ENCODE measurements at places on chromosomes 2 and 18.

DNA sequence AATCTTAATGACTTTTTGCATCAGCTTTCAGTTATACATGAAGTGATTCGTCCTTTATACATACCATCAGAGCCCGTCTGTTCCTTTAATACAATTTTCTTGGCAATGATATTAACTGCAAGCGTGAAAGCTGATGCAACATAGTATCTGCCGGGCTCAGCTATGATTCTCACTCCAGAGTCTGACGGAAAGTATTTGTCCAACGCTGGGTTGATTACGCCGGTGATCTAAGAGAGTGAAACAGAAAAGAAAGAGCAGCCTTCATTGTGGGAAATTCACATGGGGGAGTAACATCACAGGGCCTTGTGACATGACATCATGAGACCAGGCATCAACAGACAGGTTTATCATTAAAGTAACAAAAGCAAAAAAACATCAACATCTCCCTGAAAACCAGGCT lies 6.2 kb downstream of the ODC1 start:
- no peak for DNase-seq

DNA sequence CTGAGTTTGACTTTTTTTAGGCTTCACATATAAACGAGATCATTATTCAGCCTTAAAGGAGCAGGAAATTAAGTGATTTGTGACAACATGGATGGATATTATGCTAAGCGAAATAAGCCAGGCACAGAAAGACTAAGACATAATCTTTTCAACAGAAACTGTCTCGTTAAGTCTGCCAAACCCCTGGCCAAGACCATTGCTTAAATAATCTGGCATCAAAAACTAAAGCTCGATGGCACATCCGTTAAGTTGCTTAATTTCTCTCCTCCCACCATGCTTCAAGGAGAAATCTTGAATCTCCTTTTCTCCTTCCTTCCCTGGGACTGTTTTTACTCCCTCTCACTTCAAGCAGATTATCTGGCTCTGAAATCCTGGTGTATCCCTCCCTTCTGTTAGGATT lies 140.3 kb downstream of the GALNT14 start:
- no peak for DNase-seq

DNA sequence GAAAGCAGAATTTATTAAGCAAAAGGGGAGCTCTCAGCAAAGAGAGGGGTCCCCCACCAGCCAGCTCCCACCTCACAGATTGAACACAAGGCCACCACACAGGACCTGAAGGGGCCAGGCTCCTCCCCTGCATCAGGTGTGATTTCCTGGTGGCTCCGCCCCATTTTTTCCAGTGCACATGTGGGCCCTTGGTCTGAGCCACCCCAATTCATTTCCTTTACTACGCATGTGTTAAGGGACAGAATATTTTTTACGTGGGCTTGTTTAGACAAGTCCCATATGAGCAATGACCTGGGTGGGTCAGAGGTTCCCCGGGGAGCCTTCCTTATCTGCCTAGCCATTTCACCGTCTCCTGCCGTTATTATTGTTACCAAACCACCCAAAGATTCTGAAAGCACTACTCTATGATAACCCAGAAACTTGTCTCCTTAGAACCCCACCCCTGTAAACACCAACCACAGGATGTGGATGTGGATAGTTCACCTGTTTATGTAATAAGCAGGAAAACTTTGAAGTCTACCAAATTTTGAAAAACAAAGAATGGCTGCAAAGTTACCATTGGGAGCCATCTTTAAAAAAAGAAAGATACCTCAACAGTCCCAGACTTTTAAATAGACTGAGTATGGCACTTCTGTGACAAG lies 191.7 kb downstream of the CD226 start:
- DNase-seq = no peak

DNA sequence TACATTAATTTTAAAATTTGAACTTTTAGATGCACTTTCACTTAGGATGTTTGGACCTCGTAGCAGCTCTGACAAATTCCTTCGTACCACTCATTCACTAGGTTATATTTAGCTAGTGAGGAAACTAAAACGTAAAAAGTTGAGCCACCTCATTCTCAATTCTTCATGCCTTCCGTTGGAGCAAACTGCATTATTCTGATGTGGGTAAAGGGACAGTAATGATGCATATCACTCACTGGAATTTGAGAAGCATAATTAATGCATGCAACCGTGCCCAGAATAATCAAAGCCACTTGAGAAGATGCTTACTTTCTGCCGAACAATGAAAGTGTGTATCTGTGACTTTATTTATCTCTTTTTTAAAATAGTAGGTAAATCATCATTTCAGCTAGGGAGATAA lies 2.2 kb downstream of the CNOT9 start:
- no peak for DNase-seq

DNA sequence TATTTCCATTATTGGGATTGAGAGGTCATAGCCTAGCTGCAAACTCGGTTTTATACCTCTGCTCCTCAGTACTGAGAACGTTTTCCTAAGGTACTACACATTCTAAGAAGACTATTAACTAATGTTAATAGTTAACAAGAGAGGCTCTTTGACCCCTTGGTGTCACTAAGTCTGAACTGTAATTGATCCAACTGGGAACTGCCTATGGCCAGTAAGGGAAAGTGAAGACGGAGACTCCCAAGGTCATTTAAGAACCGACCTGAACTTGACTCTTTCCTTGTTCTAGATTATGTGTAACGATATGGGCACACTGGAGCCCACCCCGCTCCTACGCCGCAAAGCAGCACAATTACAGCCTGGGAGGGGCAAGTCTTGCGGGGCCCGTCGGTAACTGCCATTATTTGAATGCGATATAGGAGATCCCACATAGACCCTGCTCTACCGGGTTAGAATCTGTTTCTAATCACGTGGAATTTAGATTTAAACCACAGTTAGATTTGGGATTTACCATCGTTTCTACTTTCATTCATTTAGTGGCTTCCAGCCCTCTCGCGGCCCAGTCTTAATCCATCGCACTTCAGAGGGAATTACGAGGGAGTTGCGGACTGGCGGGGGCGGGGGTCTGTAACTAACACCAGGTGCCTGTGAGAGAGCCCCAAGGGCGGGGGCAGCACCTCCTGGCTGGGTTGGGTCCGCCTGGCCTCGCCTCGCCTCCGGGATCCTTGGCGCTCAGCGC lies 84.1 kb upstream of the EPB41L3 start:
- no peak for DNase-seq

DNA sequence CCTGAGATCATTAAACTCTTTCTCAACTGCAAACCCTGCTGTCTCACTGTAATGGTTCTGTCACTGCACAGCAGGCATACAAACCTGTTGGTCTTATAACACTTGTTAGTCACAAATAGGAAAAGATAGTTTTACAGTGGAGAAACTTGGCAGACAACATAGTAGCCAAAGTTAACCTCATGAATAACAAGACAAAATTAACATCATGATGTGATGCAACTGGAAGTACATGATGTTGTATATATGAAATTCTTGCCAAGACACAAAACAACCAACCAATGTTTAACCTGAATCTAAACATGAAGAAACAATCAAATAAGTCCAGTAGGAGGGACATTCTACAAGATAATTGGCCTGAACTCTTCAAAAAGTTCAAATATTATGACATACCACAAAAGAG lies 189.3 kb downstream of the RNF152 start:
- no peak for DNase-seq

GRCh38 chr2:199749571-199749970 lies 101.4 kb downstream of the FTCDNL1 start:
- DNase-seq = no peak

DNA sequence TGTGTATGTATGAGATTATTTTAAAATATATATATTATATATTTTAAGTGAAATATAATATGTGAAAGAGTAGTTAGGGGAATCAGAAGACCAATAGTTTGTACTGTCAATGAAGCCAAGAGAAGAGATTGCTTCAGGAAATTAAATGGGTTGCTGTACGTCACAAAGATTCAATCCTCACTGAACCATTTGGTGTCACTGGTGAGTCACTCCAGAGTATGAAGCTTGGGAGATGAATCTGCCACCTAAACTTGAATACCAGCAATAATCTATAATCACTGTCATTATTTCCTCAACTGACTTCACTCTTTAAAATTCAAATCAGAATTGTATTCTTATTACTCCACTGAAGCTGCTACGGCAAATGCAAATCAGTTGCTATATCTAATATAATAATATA lies 41.9 kb upstream of the SCN9A start:
- DNase-seq = no peak

DNA sequence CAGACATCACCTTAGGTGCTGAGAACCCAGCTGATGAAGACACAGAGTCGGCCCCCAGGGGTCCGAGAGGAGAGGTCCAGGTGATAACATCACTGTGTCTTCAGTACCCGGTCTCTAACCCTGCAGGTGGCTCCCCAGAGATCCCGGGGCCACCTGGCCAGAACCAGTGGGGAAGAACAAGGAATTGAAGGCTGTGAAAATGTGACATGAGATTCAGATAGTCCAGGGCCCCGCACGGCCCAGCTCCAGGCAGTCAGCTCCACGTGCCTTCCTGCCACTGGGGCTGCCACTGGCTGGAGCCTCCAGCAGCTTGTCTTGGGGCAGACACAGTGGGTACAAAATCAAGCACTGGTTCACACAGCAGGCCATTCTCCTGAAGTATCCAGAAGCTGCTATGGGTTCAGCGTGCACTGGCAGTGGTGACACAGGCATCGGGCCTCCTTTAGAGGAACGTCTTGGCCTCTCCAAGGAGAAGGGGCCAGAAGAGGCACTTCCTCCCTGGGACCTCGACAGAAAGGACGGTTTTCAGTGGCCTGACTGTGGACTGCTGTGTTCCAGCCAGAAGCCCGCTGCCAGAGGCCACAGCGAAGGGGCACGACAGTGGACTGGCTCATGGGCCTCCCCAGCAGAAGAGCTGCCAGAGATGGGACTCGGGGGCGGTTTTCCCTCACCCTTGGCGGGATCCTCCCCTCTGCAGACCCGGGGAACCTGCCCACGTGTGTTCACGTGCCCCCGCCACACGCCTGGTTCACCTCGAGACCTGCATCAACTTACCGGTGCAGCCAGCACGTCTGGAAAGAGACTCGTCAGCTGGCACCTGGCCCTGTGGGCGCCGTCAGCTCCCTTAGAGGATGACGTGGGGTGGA lies 150.4 kb downstream of the HDAC4 start:
- DNase-seq = no peak

- DNase-seq = no peak
Measured at GRCh38 chr18:38241736-38242135, 676.1 kb upstream of the CELF4 start.

DNA sequence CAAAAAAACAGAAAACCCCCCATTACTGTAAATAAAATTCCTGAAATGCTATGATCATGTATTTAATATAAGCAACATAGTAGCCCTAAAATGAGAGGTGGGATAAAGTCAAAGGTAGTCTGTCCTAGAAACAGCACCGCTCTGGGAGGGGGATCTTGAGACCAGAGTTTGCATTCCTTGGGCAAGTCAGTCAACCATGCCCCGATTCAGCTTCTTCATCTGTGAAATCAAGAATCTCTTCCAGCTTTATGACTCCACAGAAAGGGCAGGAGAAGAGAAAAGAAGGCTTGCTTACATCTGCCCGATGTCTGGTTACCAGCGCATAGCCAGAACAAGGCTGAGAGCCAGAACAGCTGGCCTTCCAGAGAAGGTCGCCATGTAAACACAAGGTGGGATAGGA lies 2.1 kb upstream of the FBLN7 start:
- DNase-seq = no peak

DNA sequence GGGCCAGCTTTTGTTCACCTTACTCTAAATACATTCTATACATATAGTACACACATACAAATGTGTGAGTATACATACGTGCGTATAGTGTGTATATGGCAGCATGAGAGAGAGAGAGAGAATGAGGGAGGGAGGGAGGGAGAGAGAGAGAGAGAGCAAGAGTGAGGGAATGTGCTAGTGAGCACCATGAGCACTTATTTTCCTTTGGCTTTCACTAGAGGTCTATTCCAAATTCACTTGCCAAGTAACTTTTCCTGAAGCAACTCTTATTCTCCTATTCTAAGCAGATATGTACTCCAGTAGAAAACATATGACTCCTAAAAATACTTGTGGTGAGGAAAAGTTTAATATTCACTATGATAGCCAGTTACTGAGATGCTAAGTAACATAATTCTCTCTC lies 85.7 kb downstream of the COBLL1 start:
- no peak for DNase-seq

DNA sequence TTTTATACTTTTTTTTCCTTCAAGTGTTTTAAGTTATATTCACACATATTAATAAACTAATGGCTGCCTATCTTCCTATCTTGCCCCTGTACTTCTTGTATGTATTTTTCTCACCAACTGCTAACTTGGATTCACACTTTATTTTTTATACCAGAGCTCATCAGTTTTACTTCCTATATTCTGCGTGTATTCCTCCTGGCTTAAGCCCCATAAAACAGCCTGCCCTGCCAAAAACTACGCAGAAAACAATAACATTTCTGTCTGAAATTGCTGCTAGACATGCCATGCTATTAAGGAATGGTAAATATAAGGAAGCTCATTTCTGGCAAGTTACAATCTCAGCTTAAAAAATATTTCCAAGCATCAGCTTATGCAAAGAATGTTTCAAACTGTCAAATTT lies 172.3 kb downstream of the UBE2E3 start:
- no peak for DNase-seq

DNA sequence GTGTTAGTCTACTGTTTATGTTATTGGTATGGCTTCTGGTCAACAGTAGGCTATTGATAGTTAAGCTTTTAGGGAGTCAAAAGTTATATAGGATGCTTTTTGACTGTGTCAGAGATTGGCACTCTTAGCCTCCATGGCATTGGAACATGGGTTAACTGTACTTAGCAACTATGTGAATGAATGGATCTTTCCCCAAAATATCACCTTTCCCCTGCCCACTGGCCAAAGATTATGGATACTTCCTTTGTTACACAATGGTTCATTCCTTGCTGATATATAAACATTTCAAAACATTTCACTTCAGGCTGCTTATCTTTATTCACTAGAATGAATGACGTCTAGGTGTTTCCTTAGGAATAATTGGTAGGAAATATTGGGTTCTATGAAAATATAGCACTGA lies 62.1 kb upstream of the DOCK10 start:
- no peak for DNase-seq

- DNase-seq = no peak
Measured at GRCh38 chr2:175309799-175310198, 128.3 kb upstream of the ATP5MC3 start.
